ENCODE measurements at places on chromosomes 5 and 9.

GRCh38 chr5:171367424-171368370 is 20.0 kb upstream of the NPM1 start:
- no peak for DNase-seq

DNA sequence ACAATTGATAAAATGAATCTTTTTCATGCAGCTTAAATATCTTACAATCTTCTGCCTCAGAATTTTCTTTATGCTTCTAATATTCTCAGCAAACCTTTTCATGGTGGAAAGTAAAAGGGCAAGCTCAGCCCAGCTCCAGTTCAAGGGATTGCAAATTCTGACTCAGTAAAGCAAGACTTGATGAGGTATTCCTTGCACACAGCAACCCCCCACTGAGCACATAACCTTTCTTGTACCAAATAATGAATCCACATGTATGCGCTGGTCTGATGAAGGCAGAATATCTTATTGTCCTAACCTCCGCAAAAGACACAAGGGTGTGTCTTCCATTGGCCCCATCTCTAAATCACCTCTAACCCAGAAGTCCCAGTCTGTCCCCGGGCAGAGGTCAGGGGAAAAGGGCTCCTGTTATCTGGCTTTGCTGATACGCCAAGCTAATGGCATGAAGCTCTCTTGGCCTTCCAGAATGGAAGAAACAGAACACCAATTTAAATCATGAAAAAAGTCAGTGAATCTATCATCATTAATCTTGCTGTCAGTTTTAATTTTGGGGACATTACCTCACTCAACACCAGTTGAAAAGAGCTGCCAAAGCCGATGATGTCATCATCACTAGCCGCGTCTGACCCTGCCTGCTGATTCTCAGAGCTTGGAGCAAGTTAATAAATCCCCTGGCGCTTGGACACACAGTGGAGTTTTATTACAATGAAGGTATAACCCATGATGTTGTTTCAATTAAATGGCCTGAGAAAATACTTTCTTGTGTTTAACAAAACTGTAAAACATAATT is 592.5 kb upstream of the CLINT1 start:
- no peak for DNase-seq

GRCh38 chr9:16246785-16247184 is 623.7 kb downstream of the BNC2 start:
- DNase-seq, result no peak

DNA sequence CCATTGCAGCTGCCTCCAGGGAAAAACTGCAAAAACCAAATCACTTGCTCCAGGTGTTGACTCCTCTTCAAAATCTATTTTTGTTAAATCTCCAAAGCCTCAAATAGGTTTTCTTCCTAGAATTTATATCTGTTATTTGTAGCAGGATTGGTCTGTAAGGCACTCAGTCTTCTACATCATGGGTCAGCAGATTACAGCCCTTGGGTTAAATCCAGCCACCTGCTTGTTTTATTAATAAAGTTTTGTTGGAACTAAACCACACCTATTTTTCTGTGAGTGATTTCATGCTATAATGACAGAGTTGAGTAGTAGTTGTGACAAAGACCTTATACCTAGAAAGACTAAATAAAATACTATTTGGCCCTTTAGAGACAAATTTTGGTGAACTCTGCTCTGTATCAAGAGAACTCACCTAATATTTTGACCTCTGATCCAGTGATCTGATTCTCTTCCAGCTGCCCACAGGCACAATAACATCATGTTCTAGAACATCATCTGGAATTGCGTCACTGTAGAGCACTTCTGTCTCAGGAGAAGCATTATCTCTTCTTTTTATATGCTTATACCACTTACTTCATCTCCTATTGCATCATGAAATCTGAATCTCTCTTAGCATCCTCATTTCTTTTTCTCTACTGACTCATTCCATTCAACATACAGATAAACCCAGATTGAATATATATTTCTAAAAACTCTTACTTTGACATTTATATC is 130.1 kb downstream of the RPS23 start:
- no peak for DNase-seq

DNA sequence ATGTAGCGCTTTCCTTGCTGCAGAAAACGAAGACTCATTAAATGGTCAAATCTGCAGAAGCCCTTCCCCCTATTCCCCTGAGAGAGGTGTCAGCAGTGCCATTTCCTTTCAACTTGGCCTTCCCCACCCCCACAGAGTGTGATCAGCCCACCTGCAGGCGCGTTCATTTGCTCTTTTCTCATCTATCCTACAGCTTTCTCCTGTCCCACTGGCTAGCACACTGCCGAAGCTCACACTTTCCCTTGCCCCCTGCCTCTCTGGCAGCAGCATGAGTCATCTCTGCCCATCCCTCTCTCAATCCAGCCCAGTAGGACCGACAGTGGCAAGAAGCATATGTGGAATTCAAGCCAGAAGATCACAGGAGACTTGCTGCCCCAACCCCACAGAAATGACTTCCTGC is 213.8 kb downstream of the FAM114A2 start:
- no peak for DNase-seq

- DNase-seq, result no peak
These were observed 9.7 kb upstream of the PRKACG start for GRCh38 chr9:69023650-69024049.

DNA sequence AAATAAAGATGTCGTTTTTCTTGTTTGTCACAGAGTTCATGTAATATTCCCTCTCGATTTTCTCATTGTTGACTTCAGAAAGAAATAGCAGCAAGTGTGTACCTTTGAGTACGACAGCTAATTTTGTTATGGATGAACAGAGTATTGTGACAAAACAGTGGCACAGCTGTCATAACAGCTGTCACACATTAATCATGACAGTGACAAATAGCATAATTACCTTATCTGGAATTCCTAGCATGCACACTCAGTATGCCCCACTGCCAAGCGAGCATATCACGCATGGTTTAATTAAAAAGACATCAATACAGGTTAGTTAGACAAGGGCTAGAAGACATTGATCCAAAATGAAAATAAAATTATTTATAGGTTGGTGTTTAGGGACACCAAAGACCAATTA is 375.1 kb downstream of the SPATA31D1 start:
- no peak for DNase-seq

GRCh38 chr9:114155263-114155994 is at the start of gene COL27A1:
TSS of gene COL27A1 (plus strand) at chr9:114155537. CDS start at chr9:114155951, 414 bp downstream.
- DNase-seq, result peak; percentile 68

DNA sequence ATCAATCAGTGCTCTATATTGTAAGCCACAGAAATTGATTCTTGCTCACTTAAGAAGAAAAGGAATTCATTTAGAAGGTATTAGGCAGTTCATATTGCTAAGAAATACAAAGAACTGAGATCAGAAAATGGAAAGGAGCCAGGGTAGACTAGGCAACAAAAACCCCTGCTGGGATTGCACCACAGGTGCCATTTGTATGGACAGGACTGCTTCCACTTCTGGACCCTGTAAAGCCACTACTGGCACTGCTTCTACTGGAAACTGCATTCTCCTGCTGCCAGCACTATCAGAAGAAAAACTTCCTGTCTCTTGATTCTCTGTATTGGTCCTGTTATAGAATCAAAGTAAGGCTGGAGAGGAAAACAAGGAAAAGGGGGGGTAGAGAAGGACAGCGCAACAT is 45.9 kb downstream of the CERT1 start:
- no peak for DNase-seq

DNA sequence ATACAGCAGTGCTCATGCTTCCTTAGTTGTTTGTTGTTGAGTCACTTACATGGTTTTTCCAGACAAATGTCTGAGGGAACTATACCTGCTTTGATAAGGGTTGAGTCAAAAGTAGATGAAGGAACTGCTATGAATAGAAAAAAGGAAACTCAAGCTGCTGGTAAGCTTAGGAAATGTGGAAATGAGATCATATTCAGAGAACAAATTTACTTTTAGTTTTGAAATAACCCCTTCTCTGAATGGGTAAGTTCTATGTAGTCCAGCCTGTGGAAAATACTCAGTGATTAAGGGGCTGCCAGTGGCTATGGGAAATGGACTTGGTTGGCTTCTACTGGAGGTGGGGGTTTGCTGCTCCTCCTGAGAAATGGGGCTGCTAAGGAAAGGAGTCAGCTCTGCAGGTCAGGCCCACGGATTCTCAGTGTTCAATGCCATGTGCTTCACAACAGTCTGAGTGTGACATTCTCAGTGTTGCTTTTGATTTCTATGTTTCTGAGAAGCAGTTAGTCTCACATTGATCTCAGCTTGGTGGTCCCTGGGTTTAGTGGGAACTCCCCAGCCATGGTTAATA is 47.7 kb upstream of the GLRX start:
- no peak for DNase-seq

GRCh38 chr9:12773562-12773961 is 1.3 kb upstream of the LURAP1L start:
- DNase-seq, result no peak

DNA sequence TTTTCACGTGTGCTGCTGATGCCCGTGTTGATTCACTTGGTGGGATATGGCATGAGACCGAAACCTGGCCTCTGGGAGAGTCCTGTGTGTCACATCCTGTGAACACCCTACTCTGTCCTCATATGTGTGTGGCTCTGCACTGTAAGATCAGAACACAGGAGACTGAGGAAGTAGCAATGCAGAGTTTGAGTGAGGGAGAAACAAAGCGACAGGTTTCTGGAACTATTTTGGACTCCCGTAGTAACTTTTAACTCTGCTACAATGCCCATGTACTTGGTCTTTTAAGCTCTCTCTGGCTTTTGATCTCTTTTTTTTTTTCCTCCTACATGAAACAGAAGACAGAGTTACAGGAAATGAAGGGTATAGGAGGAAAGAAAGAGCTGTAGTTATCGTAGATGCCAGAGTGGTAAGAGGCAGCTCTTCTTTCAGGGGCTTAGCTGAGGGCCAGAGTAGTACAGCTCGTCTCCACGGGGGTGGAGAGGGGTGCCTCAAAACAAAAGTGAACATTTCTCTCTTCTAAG is 26.6 kb downstream of the GRAMD2B start:
- DNase-seq, result peak; percentile 21

DNA sequence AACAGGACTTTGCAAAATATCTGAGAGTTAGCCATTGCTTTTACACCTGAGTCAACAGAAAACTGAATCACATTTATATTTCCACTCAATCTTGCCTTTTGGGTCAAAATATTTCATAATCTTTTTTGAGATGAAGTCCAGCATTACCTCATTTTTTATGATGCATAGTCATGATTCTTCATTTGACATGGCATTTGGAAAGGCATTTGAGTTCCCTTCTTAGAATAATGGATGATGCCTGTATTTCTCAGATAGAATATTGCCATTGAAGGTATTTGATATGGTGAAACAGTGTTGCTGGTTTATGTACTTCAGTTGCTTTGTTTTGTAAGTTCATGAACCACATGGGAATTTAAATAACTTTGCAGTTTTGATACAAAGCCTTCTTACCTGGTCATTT is 180.4 kb downstream of the PRR16 start:
- no peak for DNase-seq

GRCh38 chr5:33843579-33843978 is 48.2 kb downstream of the ADAMTS12 start:
- no peak for DNase-seq

DNA sequence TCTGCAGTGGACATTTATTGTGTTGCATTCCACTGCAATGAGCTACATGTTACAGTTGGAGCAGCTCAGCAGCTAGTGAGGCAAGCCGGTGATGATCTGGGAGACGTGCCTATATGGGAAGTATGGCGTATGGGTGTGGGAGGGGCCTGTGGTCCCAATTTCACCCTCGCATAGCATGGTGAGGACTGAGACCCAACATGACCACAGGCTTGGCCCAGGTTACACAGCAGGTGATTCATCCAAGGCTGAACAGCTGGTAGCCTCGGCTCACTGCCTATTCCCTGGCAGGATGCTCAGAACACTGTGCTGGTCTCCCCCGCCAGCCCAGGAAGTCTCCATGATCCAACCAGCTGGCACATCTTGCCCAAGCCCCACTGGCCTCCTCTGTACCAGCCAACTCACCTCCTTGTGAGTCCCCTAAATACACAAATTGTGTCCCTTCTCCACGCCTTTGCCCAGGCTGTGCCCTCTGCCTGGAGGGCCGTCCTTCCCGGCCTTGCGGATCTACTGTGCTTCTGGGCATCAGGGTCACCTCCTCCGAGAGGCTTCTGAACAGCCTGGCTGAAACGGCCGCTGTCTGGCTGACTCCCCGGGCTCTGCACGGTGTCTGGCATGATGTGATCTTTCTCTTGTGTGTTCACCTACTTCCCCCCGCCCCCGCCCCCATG is 81.4 kb downstream of the NSUN2 start:
- no peak for DNase-seq

GRCh38 chr5:73450672-73451223 is 2.2 kb upstream of the FOXD1 start:
- no peak for DNase-seq

DNA sequence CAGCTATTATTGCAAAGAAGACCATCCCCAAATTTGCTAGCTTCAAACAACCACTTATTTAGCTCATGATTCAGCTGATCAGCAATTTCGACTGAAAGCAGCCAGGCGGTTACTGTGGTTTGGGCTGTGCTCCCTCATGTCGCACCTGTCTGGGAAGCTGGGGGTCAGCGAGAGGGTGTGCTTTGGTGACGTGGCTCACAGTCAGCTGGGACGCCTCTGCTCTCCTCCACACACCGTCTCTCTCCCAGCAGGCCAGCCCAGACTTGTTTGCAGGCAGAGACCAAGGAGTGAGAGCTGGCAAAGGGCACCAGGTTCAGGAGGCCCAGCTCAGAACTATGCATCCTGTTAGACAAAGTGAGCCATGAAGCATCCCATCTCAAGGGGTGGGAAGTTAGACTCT is 140.9 kb downstream of the SYK start:
- DNase-seq, result no peak

DNA sequence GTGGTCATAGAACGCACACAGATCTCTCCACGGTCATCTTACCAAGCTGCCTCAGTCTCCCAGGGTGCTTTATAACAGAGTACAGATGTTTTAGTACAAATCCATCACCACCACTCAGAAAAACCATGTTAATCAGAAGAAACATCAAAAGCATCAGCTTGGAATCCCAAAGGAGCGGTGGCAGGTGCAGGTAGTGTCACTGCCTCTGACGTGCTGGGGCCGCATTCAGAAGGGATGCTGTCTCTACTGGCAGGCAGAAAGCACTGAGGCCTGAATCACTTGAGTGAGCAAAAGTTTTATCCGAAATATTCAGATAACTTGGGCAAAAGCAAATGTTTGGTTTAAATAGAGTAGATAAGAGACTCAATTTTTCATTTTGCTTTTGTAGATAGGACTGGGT is 448.4 kb upstream of the ZNF608 start:
- DNase-seq, result no peak

GRCh38 chr5:143360755-143361154 is 42.7 kb downstream of the NR3C1 start:
- no peak for DNase-seq

DNA sequence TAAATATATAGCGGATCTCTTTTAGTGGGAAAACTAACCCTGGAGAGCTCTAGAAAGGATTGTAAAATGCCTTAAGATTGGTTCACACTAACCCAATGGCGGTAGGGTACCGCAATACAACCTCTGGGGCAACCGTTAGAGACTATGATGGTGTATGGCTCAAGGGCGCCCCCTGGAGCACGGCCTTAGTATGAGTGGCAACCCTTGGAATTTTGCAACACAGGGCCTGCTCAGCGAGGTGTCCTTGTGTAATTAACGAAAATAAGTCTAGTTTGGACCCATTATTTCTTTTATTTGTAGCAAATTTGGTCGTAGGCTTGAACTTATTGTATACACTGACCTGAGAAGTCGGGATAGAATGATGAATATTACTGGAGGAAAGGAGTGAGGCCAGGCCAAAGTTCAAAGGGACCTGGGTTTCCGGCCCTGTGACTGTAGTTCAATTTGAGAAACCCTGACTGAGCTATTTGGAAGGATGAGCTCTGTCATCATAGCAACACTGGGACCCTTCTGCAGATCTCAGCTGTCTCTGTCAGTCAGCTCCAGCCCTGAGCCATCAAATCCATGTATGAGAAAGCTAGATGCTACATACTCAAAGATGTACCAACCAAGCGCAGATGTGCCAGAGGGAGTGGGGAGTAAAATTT is 54.8 kb downstream of the CAMK4 start:
- DNase-seq, result peak; percentile 61

GRCh38 chr9:96429732-96430131 is 11.6 kb upstream of the ZNF367 start:
- no peak for DNase-seq
